ENCODE measurements at places on chromosomes 5 and 9.

GRCh38 chr5:67319935-67320725 lies 123.5 kb upstream of the CD180 start:
- DNase-seq, result no peak

DNA sequence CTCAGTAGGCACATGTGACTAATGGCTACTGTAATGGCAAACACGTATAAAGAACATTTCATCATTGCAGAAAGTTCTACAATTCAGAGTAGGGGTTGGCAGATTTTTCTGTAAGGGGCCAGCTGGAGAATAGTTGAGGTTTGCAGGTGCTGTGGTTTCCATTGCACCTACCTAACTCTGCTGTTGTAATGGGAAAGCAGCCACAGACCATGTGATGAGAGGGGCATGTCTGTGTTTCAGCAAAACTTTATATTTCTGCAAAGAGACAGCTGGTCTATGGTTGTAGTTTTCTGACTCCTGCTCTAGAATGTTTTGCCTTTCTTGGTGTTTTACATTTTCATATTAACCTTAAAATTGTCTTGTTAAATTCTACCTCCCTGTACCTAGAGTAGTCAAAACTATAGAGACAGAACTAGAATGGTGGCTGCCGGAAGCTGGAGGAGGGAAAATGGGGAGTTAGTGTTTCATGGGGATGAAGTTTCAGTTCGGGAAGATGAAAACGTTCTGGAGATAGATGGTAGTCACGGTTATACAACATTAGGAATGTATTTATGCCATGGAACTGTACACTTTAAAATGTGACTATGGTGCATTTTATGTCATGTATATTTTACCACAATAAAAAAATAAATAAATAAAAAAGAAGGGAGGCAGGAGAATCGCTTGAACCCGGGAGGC lies 44.3 kb downstream of the NUP214 start:
- DNase-seq, result no peak

DNA sequence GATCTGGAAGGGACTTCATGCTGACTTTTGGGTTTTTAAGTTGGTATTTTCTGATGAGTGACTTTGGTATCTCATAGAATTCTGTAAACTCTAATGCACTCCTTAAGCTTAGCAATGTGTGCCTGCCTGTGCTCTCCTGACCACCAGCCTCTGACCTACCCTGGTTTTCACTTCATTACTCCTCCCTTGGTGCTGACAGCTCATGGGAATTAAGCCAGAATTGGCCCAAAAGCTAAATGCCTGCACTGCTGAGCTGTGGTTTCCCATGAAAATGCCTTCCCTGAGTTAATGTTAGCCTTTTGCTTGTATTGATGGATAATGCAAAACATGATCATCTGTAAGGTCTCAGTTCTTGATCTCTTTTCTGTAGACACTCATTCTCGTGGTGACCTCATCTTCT lies 308.0 kb downstream of the DOCK8 start:
- DNase-seq, result no peak

DNA sequence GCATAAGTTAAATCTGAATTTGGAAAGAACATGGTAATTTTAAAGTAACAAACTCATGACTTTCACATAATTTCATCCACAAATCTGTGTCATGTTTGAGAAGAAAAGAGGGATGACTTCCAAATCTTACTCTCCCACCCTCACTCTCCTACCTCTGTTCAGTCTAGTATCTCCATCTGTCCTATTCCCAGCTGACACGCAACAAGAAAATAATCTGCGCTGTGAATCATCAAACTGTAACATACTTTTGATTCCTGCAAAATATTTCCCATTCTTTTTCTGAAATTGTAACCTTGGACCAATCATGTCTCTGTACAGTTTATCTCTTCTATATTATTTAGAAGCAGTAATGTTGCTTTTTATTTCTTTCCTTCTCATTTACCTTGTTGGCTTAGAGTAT lies 91.4 kb downstream of the SLC12A2 start:
- no peak for DNase-seq

GRCh38 chr5:123449424-123449974 lies 26.3 kb upstream of the CEP120 start:
- no peak for DNase-seq

DNA sequence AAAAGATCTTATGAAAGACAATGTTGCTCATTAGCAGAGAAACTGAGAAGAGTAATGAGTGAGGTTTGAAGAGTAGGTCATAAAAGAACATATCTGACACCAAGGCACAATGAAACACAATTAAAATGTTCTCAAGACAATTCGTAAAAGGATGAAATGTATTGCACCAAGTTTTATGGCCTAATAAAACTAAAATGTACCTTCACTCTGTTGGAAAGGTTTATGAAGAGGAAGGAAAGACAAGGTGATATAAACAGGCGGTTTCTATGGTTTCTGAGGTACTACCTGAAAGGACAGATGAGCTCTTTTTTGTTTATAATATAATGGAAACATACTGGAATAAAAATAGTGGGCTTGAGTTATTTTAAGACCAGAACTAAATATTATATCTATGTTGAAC lies 821.3 kb downstream of the TAF11L14 start:
- no peak for DNase-seq

- no peak for DNase-seq
Observed at GRCh38 chr5:57642066-57642465, 159.5 kb upstream of the ACTBL2 start.

GRCh38 chr5:32272746-32273145 lies 40.0 kb downstream of the MTMR12 start:
- DNase-seq, result no peak

DNA sequence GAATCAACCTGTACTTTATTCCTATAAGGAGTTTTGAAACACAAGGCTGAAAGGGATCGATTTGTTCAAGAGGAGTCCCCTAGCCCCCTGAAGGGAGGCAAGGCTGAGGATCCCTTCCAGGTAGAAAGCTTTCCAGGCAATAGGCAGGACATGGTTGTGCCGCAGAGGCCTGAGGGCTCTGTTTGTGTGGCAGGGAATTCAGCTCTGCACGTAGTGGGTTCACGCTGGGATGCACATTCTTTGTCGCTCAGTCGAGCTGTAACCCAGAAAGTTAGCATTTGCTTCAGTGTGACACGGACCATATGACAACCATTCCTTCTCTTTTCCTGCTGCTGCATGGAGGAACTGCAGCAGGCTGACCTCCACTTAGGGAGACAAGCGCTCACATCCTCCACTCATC lies 65.6 kb upstream of the TRIO start:
- DNase-seq, result no peak

GRCh38 chr5:55338092-55338613 lies 30.4 kb downstream of the MTREX start:
- no peak for DNase-seq

GRCh38 chr5:6505416-6505755 lies 56.7 kb downstream of the UBE2QL1 start:
- DNase-seq, result no peak

GRCh38 chr5:164132358-164132757 lies 626.9 kb downstream of the MAT2B start:
- DNase-seq, result no peak

DNA sequence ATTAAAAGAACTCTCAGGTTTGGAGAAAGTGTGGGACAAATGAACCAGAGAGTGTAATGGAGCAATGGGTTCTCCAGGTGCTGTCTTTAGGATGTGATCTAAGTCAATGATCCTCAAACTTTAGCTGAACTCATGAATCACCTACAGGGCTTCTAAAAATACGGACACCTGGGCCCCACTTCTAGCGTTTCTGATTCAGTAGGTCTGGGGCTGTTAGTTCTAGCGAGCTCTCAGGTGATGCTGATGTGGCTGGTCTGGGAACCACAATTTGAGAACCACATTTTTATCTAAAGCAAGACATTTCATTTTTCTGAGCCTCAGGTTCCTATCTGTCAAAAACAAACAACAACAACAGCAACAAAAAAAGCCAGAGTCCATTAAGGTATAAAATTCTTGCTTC lies 35.1 kb upstream of the PCA3 start:
- DNase-seq, result no peak

- no peak for DNase-seq
Observed at GRCh38 chr9:124137009-124137943, 120.5 kb upstream of the NEK6 start.

DNA sequence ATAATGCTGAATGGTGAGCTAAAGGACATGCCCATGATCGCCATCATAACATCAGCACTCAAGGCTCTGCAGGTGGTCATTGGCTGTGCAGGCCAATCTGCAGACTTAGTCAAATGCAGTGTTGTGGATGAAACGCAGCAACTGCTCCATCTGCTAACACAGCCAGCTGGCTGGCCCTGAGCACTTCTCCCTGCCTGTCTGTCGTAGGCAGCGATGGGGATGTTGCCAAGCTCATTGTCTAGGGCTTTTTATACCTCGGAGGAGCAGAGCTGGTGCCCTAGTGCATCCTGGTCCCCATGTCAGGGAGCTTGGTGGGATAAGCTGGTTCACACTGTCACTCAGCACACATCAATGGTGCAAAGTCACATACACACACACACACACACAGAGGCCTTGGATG lies 189.4 kb downstream of the TENT4A start:
- DNase-seq, result no peak

- DNase-seq, result no peak
Observed at GRCh38 chr5:170749911-170750431, 33.6 kb upstream of the GABRP start.

- DNase-seq, result no peak
Observed at GRCh38 chr5:126096442-126097006, 326.7 kb upstream of the GRAMD2B start.

DNA sequence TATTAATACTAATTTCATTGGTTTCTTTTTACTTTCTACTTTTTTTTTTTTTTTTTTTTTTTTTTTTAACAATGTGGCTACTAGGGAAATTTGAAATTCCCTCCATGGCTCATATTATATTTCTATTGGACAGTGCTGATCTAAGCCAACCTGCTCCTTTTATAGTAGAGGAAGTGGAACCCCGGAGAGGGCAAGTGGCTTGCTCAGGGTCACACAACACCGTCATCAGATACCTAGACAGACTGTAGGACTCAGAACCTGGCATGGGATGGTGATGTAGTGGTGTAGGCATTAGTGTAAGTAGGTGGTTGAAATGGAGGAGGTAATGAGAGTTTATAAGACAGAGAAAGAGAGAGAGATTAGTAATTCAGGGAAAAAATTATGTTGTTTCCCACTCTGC lies 10.8 kb downstream of the ZNF618 start:
- no peak for DNase-seq

GRCh38 chr9:87853876-87854579 lies 28.6 kb upstream of the SPATA31E1 start:
- no peak for DNase-seq

DNA sequence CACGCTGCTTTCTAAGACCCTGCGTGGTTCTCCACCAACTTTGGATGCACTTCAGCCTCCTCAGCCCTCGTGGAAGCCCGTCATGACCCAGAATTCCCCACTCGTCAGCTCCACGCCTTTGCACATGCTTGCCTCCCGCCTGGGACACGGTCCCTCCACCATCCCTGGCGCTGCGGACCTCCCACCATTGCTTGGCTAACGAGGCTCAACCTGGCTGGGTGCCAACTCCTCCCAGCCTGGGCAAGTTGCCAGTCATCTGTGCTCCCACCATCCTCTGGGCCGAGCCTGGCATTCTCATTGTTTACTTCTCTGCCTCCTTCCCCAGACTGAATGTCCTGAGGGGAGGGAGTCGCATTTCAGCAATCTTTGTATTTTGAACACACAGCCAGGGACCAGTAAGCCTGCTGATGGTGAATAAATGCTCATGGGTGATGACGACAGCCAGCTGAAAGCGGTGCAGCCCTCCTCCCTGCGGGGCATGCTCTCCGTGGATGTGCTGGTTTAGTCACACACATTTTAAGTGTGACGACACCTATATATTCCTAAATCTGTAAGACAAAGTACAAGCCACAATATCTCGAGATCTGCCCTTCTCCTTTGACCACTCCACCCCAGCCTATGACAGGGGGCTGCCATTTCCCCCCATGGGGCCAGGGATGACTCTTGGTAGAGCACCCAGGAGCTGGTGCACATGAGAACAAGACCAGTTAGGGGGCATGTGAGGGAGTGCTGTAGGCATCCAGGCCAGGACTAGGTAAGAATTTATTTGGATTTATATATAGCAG lies 37.6 kb downstream of the ANKRD33B start:
- no peak for DNase-seq

DNA sequence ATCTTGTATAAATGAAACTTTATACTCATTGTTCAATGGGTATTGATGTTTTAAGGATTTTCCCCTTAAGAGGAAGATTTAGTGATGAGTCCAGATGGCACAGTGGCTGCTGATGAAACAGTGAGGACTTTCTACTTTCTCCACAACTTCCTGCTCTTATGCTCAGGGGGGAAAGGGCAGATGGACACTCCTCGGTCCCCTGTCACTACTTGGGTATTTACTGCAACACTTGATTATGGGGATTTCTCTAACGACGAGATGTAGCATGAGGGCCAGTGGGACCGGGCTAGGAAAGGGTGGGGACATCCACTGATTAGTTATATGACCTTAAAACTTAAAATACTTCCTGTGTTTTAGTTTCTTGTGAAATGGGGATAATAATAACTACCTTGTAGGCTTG lies 146.1 kb upstream of the HMHB1 start:
- no peak for DNase-seq

- DNase-seq, result no peak
Observed at GRCh38 chr5:171291371-171291770, 17.7 kb upstream of the TLX3 start.

DNA sequence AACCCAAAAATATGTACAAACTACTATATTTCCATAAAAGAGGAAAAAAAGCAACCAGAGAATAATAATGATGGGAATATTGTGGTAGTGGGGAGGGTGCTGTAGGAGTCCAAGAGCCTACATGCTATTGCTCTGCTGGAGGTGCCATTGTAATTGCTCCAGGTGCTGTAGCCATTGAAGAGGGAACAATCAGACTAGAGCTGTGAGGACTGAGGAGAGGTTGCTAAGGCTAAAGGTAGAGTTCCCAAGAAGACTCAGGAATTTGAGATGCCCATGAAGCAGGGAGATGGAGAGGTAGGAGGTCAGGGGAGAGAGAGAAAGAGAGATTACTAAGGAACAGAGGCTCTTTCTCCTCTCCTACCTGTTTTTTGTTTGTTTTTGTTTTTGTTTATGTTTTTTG lies 394.0 kb downstream of the DMRTA1 start:
- no peak for DNase-seq

- DNase-seq, result no peak
Observed at GRCh38 chr9:6869081-6869948, 111.5 kb downstream of the KDM4C start.

- no peak for DNase-seq
Observed at GRCh38 chr9:95171001-95171400, 146.5 kb downstream of the FANCC start.

DNA sequence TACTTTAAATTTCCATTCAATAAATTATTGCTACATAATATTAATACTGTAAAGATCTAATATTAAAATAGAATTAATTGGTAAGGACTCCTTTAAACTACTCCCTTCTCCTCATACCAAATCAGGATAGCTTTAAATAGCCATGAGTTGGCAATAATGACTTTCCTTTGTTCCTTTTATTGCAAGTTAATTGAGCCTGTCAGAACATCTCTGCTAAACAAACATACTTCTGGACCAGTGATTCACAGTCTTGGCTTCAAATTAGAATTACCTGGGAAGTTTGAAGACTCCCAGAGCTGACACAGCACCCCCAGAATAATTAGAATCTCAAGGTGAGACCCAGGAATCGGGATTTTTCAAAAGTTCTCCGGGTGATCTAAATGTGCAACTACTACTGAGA lies 18.7 kb downstream of the C5orf58 start:
- no peak for DNase-seq

GRCh38 chr9:34796924-34797323 lies 87.0 kb upstream of the CCL21 start:
- no peak for DNase-seq

All from stimulated activated CD8-positive, alpha-beta memory T cell treated with anti-CD3 and anti-CD28 coated beads, Interleukin-15, amount 100 ng/mL, for 4 hours (primary cell).